T follicular helper cell (primary cell): ENCODE measurements at places on chromosomes 12 and 14.

- DNase-seq: no peak
These were observed 68.0 kb downstream of the PRIMA1 start for GRCh38 chr14:93720076-93720815.

- DNase-seq: no peak
These were observed 78.1 kb upstream of the ST8SIA1 start for GRCh38 chr12:22412581-22412980.

- DNase-seq: no peak
These were observed 12.9 kb upstream of the EMP1 start for GRCh38 chr12:13183620-13184019.

DNA sequence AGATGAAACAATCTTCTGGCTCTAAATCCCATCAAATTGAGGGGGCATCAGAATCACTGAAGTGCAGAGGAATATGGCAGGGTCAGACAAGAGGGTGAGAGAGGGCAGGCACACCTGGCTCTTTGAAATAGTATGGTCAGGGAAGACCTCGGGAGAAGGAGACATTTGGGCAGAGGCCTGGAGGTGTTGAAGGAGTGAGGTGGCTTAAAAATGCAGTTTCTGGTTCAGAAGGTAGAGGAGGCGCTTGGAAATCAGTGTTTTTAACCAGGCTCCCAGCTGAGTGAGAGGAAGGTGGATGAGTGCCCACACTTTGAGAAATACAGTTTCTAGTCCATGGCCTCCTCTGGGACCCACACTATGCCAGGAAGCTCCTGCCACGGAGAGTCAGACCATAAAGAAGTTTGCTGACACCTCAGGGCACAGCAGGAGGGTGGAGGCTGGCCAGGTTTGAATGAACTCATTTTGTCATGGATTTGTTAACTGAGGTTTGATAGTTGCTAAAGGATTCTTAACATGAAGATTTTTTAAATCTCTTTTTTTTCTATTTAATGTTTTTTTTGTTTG, 20.1 kb downstream of the NID2 start:
- no peak for DNase-seq

DNA sequence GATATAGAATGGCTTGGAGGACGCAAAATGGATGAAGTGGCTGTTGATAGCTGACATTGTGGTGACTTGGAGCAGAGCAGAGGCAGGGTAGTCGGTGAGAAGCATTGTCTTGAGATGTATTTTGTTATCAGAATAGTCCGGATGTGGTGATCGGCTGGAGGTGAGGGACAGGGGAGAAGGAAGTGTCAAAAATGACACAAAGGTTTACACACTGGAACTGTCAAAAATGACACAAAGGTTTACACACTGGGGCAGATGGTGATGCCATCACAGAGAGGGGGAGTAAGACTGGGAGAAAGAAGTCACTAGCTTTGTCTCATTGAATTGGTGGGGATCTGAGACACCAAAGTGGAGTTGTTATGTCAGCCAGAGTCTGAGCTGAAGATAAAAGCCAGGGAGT, 30.1 kb downstream of the CDKL1 start:
- DNase-seq: no peak

DNA sequence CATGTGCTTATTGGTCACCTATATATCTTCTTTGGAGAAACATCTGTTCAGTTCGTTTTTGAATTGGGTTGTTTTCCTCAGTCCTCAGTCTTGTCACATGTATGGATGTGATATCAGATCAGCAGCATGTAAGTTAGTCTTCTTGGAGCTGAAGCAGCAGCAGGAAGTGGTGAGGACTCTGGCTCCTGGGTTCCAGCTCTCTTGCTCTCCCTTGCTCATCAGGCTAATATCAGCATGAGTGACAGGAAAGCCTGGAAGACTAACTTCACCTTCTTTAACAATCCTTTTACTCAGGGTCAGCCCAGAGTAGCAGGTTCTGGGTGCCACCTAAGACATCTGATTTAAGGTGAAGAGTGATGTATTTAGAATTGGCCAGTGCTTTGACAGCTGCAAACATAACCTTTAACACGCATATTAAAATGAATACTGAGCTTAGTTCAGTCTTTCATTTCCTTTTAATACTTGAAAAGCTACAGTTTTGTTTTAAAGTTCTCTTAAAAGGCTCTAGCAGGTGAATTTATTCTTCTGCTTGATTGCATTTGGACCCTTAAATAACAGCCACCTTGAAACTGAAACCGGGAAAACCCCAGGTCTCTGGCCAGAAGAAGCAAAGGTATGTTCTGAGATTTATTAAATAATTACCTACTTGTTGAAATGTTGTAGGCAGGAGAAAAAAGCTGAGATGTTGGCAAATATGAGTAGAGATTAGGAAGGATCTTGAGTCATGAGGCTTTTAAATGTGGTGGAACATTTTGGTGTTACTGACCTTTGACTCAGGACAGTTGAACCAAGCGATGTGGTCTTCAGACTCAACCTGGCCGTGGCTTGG, 54.3 kb downstream of the DRAM1 start:
- DNase-seq: no peak

DNA sequence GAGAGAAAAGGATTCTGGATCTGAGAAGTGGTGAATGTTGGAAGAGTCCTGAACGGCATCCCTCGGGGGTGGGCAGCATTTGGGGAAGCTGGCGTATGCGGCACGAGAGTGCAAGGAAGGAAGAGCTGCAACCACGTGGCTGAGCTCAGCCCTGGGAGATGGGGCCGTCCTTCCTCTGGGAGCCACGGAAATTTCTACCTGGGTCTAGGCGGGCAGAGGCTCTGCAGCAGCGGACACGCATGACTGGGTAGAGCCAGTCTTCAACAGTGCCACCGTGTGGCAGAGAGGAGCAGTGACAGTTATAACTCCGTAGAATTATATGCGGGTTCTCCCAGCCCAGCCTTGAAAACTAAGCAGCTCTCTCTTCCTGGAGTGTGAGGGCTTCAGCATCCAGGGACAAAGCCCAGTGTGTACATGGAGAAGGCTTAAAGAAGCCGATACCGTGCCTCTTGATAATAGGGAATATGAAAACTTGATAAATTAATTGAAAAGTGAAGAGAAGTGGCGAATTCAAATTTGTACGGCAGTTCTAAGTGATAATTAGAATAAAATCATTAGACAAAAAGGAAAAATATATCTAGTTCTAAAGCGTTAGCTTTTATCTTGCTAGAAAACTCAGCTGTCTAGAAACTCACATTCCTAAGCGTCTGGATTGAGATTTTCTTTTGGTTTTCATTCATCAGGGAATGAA, 82.9 kb upstream of the STXBP6 start:
- DNase-seq: peak; percentile 14

- no peak for DNase-seq
These were observed 15.7 kb upstream of the PHETA1 start for GRCh38 chr12:111384596-111384995.

DNA sequence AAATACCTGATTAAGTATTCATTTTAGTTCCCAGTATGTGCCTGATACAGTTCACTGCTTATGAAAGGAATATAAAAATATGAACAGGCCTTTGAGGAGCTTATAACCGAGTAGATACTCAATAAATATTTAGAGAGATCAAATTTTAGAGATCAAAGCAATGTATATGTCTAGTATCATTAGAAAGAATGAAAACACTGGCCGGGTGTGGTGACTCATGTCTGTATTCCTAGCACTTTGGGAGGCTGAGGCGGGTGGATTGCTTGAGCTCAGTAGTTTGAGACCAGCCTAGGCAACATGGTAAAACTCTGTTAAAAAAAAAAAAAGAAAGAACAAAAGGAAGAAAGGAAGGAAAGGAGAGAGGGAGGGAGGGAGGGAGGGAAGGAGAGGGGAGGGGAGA, 113.2 kb upstream of the EEA1 start:
- DNase-seq: no peak

DNA sequence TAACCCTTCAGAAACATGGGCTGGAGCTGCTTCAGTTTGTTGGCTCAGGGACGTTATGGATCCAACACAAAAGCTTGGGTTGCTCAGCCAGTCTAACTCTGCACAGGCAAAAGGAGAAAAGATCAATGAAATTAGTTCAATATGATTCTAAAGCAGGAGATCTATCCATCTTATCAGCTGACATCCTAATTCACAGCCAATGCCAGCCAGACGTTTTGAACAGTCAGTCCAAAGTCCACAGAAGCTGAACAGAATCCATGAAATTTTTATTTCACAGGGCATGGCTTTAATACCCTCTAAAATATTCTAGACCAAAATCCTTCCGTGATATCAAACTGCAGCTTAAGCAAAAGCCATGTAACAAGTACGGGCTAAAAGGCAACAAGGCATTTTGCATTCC, 13.7 kb downstream of the NRDE2 start:
- DNase-seq: no peak

GRCh38 chr12:49537752-49538509, 899 bp upstream of the KCNH3 start:
- DNase-seq: no peak

GRCh38 chr12:116454076-116454475, 105.1 kb upstream of the MAP1LC3B2 start:
- DNase-seq: no peak

DNA sequence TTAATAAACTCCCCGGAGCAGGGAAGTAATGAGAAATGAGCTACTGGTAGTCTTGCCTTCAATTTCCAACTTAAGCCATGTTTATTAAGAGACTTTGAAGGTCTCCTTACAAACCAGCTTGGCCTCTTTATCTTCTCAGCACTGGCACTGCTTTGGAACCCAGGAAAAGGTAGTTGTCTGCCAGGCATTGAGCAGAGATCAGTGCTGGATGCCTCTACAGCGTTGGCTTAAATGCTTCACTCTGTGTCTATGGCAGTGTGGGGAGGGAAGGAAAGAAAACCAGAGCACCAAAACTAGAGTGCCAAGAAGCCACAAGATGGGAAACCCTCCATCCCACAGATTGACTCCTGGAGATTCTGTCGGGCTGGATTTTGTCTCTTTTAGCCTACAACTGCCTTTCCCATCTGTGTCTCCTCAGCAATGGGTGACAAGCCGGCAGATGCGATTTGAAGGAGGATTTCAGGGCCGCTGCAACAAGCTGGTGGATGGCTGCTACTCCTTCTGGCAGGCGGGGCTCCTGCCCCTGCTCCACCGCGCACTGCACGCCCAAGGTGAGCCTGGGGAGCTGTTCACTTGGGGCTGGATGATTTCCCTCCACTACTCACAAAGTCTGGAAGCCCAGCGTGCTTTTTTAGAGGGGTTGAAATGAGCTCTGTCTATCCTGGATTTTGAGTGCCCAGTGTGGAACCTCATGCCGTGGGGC, 57.3 kb downstream of the FNTB start:
- no peak for DNase-seq

GRCh38 chr12:120965534-120966091, 12.7 kb upstream of the HNF1A start:
- no peak for DNase-seq

DNA sequence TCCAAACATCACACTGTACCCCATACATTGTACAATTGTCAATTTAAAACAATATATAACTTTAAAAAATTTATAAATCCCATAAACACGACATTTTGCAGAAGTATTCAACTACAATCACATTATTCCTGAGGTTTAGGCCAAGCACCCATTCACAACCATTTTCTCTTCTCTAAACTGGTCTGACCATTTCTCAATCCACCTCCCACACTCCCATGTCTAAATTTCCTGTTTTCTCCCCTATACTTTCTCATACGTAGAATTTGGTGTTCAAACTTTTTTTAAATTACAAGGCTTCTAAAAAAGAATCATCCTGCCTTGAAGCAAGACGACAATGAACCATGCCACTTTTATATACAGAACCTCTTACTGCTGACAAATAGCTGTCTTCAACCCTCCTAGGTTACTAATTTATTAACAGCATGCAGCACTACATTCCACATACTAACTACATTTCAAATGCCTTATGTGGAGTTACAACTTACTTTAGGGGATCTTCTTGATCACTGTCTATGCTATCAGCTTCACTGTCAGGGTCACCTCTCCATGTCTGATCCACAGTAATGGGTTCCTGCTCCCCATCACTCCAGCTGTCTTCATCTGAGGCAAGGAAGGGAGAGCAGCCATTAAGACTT, 3.4 kb downstream of the KANSL2 start:
- no peak for DNase-seq

DNA sequence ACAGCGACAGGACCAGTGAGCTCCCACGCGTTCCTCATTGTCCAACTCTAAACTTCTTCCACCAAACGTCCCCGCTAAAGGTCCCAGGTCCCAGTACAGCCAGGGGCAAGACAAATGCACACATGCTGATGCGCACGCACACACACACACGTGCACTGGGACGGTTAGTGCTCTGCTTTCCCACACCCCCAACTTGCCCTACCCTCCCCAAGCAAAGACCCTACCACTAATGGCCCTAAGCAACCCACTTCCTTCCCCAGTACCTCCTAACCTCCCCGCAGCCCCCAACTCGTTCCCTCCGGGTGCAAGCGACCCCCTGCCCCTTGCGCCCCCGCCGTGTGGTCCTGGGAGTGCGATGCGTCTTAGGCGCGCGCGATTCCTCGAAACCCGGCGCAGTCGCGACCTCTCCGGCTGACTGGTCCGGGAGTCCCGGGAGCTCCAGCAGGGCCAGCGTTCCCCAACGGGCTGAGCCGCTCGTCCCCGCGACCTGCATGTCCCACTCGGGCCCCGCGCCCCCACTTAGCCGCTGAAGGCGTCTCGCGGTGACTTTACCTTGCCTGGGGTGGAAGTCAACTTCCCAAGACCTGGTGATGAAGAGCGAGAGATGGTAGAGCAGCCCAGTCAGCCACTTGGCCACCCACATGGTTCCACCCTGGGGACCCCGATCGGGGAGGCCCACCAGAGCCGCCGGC, 578 bp downstream of the ADAMTS20 start:
- no peak for DNase-seq

DNA sequence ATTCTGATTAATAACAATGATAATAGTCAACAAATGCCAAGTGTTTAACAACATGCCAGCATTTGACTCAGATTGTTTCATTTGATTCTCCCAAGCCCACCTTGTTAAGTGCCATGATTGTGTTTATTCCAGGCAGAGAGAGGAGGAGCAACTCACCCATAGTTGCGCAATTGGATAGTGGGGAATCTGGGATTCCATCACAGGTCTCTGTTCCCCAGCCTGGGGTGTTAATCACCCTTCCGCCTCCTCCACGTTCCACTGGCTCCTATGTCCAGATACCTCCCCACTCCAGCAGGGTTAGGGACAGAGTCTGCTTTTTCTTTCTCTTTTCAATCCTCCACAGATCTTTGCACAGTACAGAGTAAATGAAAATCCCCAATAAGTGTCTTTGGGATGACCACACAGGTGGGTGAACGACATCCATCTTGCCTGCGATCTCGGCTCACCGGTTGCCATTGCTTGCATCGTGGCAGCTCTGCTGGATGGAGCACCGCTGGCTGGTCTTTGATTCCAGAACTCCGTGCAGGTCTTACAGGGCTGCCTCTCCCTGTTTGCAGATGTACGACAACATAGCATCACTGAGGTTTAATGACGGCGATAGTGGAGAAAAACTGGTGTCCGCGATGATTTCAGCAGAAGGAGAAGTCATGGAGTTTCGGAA, 78.8 kb downstream of the DNAH10 start:
- DNase-seq: no peak

DNA sequence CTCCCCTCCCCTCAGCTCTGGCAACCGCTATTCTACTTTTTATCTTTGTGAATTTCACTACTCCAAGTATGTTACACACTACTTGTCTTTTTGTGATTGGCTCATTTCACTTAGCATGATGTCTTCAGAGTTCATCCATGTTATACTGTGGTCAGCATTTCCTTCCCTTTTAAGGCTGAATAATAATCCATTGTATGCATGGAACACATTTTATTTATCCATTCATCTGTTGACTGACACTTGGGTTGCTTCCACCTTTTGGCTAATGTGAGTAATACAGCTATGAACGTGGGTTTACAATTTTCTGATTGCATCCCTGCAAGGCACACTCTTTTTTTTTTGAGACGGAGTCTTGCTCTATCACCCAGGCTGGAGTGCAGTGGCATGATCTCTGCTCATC, 53.0 kb upstream of the FUT8 start:
- DNase-seq: no peak

GRCh38 chr14:87628780-87629179, 364.2 kb downstream of the GALC start:
- DNase-seq: no peak
